Activated CD4-positive, alpha-beta memory T cell treated with anti-CD3 and anti-CD28 coated beads for 36 hours (primary cell): ENCODE measurements at places on chromosomes 5 and 9. TPM values are rescaled to one million over a fixed set of nuclear protein-coding genes. Genes with fewer than 3 reads are reported as not detected.
A peak's percentile ranks its signal among the peaks of the same experiment; 100 is the strongest.

SHISAL2B gene
- not detected for total RNA-seq

RNF183 gene
- total RNA-seq, result 0.39 TPM

DNA sequence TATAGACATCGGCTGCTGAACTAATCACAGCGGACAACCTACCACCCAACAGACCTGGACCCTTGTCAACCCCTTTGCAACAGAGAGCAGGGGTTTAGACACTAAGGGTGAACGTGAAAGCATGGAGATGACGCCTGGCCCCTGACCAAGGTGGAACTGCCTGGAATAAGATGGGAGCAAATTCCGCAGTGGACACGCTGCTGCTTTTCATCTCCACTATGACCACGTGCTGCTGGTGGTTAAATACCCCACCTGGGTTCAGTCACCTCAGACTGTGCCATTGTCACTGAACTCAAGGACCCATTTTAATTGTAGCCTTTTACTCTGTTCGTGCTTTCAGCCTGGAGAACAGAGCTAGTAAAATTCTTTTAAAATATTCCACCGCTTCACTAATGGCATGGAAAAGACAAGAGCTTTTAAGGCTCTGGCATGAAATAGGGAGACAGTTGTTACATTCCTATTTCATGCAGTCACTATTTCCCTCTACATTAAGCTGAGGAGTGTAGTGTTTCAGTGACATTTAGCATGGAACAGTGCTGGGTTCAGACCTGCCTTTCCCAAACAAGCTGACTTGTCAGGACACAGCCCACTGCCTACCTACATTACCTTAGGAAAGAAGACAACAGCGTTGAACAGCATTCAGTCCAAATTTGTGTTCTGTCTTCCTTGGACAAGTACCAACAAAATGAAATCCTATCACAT, 96.8 kb downstream of the ANKRD18B start:
- H3K27ac ChIP-seq, result no peak overlapping the region
- peaks cover 26% of the 10 kb centered on the region for H3K27me3 ChIP-seq
- no peak for DNase-seq
- H3K36me3 ChIP-seq, result no peaks in the 10 kb centered on the region

GRCh38 chr5:97163360-97163764, 19.7 kb downstream of the RIOK2 start:
- H3K4me1 ChIP-seq, result peaks cover 24% of the 10 kb centered on the region
- H3K36me3 ChIP-seq, result peaks cover 43% of the 10 kb centered on the region
- no peak overlapping the region for H3K4me3 ChIP-seq
- no peak for DNase-seq
- H3K27ac ChIP-seq, result no peak overlapping the region
- H3K27me3 ChIP-seq, result no peaks in the 10 kb centered on the region

DNA sequence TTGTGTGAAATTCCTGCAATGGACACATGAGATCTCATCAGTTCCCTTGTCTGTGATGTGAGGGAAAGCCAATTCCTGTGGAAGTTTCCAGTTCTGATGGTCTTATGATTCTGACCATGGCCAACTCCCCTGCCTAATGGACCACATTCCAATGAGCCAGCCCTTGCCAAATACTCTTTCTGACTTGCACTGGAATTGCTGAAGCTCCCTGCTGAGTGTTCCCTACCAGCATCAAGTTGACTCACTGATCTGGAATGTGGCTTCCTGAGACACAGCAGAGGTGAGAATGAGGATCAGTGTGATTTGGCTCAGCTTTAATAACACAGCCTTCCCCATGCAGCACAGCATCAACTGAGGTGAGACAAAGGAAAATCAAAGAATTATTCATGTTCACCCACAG, 427.8 kb downstream of the KDM4C start:
- DNase-seq, result no peak
- no peaks in the 10 kb centered on the region for H3K4me1 ChIP-seq
- H3K27me3 ChIP-seq, result no peaks in the 10 kb centered on the region
- H3K36me3 ChIP-seq, result peaks cover 56% of the 10 kb centered on the region
- H3K27ac ChIP-seq, result no peak overlapping the region

DNA sequence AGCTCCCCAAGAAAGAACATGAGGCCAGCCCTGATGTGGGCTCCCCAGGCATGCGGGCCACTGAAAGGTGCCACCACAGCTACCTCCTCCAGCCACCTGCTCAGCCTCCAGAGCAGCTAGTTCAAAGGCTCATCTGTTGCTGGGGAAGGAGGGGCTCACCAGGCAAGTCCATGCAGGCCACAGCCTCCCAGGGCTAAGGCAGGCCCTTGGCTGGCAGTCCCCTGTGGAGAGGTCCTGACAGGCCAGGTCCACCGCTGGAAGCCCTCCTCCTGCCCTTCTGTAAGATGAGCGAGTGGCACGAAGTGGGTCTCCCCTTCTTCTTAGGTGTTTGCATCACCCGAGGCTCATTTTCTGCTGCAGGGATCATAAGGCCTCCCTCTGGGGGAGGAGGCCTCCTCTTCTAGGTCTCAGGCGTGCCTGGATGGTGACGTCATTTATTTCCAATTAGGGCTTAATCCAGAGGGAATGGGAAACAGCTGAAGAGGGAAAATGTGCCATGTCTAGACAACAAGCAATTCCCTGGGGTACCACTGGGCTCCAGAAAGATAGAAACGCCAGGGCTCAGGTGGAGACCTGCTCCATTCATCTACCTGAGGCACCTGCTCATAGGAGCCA, 91.6 kb downstream of the CFAP90 start:
- DNase-seq, result no peak
- no peaks in the 10 kb centered on the region for H3K36me3 ChIP-seq

DNA sequence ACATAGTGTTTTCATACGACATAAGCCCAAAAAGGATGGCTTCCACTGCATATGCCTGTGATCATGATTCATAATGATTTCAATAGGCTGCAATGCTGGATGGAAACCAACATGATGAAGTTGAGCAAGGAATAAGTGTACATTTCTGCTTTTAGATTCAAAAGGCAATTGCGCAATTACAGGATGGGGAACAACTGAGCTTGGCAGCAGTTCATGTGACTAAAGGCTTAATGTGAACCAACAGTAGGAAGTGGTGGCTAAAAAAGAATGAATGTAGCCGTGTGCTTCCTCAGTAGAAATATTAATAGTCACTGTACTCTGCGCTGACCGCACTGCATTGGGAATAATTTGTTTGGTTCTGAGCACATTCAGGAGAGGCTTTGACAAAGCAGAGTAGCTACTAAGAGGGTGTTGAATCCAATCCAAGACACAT, 51.2 kb downstream of the SLC1A3 start:
- peaks cover 12% of the 10 kb centered on the region for H3K27me3 ChIP-seq
- no peak overlapping the region for H3K4me3 ChIP-seq
- no peak for DNase-seq
- H3K27ac ChIP-seq, result no peak overlapping the region

MSX2 gene
- total RNA-seq, result not detected

GRCh38 chr5:41748631-41749030, 121.6 kb downstream of the OXCT1 start:
- H3K4me1 ChIP-seq, result peaks cover 32% of the 10 kb centered on the region
- peak; percentile 59 for DNase-seq
- H3K27me3 ChIP-seq, result no peaks in the 10 kb centered on the region
- H3K4me3 ChIP-seq, result no peak overlapping the region

GRCh38 chr9:4738866-4739586, 2.0 kb downstream of the AK3 start:
- H3K36me3 ChIP-seq, result peaks cover 2% of the 10 kb centered on the region
- DNase-seq, result no peak
- H3K27me3 ChIP-seq, result no peaks in the 10 kb centered on the region
- H3K27ac ChIP-seq, result no peak overlapping the region
- peaks cover 35% of the 10 kb centered on the region for H3K4me1 ChIP-seq
- peak overlapping the region; percentile 83 for H3K4me3 ChIP-seq

GRCh38 chr5:55497712-55498111, 37.1 kb downstream of the PLPP1 start:
- DNase-seq, result no peak
- no peaks in the 10 kb centered on the region for H3K4me1 ChIP-seq

- H3K36me3 ChIP-seq, result peaks cover 8% of the 10 kb centered on the region
- no peak overlapping the region for H3K4me3 ChIP-seq
- no peak overlapping the region for H3K27ac ChIP-seq
- DNase-seq, result no peak
- H3K27me3 ChIP-seq, result no peaks in the 10 kb centered on the region
- peaks cover 60% of the 10 kb centered on the region for H3K4me1 ChIP-seq
Measured at GRCh38 chr5:67199859-67200258, 3.3 kb upstream of the CD180 start.

DNA sequence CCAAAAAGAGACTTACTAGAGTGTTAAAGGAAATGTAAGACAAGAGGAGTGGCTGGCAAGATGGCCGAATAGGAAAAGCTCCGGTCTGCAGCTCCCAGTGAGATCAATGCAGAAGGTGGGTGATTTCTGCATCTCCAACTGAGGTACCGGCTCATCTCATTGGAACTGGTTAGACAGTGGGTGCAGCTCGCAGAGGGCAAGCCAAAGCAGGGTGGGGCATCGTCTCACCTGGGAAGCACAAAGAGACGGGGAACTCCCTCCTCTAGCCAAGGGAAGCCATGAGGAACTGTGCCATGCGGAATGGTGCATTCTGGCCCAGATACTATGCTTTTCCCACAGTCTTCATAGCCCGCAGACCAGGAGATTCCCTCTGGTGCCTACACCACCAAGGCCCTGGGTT, 308.7 kb downstream of the AGTPBP1 start:
- no peaks in the 10 kb centered on the region for H3K4me1 ChIP-seq
- no peak for DNase-seq
- no peaks in the 10 kb centered on the region for H3K36me3 ChIP-seq
- H3K27ac ChIP-seq, result no peak overlapping the region

DNA sequence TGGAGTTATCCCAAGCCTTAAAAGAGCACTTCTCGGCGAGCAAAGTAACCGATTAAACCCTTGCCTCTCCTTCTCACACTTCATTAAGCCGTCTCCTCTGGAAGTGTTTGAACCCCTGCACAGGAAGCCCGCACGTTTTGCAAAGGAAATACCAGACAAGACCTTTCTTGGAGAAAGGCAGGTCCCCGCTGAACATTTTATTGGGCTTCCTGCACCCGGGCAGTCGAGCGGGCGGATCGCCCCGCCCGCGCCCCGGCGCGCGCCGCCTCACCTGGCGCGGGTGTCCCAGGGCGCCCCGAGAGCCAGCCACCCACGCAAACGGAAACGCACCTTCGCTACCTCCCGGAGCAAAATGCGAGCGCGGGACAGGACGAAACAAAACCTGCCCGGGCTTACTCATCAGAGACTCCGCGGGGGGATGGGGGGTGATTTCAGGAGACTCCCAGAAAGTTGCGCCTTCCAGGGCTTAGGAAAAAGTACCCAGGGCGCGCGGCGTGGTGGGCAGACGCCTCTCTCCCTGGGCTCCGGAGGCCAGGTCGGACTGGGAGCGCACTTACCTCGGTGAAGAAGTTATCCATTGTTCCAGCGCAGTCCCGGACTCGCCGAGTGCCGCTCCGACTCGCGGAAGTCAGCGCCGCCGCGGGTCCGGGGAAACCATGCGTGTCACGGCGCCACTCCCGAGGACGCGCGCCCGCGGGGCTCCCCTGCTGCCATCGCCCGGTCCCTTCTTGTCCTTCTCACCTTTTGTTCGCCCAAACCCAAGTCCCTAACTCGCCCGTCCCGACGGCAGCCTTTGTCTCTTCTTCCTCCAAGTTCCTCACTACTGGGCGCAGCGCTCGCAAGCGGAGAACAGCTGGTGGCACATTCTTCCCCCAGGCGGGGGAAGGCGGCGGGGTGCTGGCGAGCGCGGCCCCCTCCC, 598 bp downstream of the MYO10 start:
- peaks cover 17% of the 10 kb centered on the region for H3K4me1 ChIP-seq
- H3K27ac ChIP-seq, result no peak overlapping the region

PCDHGA9 gene
- total RNA-seq, result not detected

TXNDC8 gene
- total RNA-seq, result not detected

GRCh38 chr9:20236676-20237075, 385.6 kb downstream of the MLLT3 start:
- H3K27me3 ChIP-seq, result peaks cover 3% of the 10 kb centered on the region
- H3K27ac ChIP-seq, result no peak overlapping the region
- H3K36me3 ChIP-seq, result peaks cover 2% of the 10 kb centered on the region
- DNase-seq, result no peak
- H3K4me1 ChIP-seq, result peaks cover 35% of the 10 kb centered on the region

ARID3C gene
- total RNA-seq, result 0.17 TPM

- no peak overlapping the region for H3K4me3 ChIP-seq
- H3K4me1 ChIP-seq, result peaks cover 10% of the 10 kb centered on the region
- H3K36me3 ChIP-seq, result peaks cover 49% of the 10 kb centered on the region
Measured at GRCh38 chr9:111429175-111429574, 55.0 kb downstream of the ECPAS start.

- no peak for DNase-seq
- peak overlapping the region; percentile 2 for H3K27ac ChIP-seq
- no peaks in the 10 kb centered on the region for H3K27me3 ChIP-seq
- no peaks in the 10 kb centered on the region for H3K4me1 ChIP-seq
- no peak overlapping the region for H3K4me3 ChIP-seq
- H3K36me3 ChIP-seq, result peaks cover 10% of the 10 kb centered on the region
Measured at GRCh38 chr9:128808543-128808942, 9.8 kb upstream of the ENDOG start.

DNA sequence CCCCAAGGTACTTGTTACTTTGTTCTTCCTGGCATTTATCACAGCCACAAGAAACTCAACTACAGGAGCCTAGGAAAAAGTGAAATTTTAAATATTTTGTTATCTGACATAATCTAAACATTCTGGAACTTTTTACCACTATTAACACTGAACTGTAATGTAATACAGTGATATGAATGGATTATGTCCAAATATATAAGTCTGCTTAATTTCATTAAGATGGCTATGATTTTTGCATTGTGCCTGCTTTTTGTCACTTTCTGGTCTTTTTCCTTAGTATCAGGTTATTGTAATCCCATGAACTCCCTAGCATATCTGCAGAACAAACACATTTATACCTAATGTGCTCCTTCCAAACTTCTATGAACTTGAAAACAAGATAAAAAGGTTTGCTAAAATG, 35.8 kb downstream of the PJA2 start:
- H3K36me3 ChIP-seq, result peaks cover 34% of the 10 kb centered on the region
- DNase-seq, result no peak
- H3K4me3 ChIP-seq, result no peak overlapping the region
- no peaks in the 10 kb centered on the region for H3K27me3 ChIP-seq
- peaks cover 46% of the 10 kb centered on the region for H3K4me1 ChIP-seq

JAKMIP2 gene
- 0.99 TPM for total RNA-seq

DNA sequence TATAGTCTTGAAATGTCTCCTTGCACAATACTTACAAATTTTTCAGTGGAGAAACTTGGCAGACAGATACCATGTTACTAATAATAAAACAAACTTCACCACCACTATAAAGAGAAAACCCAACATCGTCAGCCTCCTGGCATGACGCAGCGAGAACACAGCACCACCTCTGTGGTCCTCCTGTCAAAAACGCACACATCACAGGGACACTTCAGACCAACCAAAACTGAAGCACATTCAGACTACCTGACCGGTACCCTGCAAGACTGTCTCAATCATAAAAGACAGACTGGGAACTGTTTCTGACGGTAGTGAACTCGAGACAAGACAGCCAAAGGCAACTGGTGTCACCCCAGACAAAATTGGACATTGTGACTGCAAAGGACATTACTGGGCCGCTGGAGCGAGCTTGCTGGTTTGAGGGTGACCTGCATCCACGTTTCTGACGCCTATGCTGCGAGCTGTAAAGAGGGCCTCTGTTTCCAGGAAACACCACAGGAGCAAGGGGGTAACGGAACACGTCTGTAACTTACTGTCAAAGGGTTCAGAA, 34.4 kb downstream of the NSUN2 start:
- H3K27me3 ChIP-seq, result no peaks in the 10 kb centered on the region
- no peaks in the 10 kb centered on the region for H3K4me1 ChIP-seq
- no peak overlapping the region for H3K4me3 ChIP-seq

PCDHGA1 gene
- not detected for total RNA-seq

GRCh38 chr9:37539634-37540033, 36.5 kb downstream of the FBXO10 start:
- DNase-seq, result no peak
- no peak overlapping the region for H3K27ac ChIP-seq
- H3K4me1 ChIP-seq, result no peaks in the 10 kb centered on the region
- H3K4me3 ChIP-seq, result no peak overlapping the region

TCF7 gene
- total RNA-seq, result 59.3 TPM
